ENCODE measurements at places on chromosomes 2 and 18.

GRCh38 chr2:27717070-27717795 lies 53.5 kb downstream of the SLC4A1AP start:
- no peak for DNase-seq

DNA sequence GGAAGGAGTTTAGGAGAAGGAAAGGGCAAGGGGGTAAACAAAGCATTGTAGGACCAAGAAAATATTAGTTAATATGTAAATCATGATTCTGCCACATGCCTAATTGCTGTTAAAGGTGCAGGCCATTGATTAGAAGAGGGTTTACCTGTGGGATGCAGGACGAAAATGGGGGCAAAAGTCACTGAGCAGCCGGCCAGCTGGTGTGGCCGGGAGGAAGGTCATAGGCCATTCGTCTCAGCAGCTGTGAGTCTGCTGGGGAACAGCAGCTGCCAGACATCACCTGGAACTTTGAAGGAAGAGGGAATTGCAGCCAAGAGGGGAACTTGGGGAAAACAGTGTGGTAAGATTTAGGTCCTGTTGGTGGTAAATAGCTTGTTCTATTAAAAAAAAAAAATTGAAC lies 184.4 kb downstream of the DYSF start:
- no peak for DNase-seq

DNA sequence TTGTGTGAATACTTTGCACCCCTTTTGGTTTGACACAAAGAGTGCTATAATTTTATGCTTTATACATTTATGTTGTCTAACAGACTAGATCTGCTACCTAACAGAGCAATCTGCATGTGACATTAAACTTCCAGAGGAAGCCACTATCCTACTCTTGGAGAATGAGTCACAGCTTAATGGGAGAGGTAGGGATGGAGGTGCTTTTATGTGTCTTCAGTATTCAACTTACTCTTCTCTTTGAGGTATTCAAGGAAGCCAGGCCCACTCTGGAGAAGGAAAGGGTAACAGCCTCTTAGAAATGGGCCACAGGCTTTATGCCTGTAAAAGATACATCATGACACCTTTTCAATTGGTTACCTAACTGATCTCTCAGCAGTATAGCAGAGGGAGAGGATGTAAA lies 85.8 kb upstream of the NEUROD1 start:
- DNase-seq = no peak

DNA sequence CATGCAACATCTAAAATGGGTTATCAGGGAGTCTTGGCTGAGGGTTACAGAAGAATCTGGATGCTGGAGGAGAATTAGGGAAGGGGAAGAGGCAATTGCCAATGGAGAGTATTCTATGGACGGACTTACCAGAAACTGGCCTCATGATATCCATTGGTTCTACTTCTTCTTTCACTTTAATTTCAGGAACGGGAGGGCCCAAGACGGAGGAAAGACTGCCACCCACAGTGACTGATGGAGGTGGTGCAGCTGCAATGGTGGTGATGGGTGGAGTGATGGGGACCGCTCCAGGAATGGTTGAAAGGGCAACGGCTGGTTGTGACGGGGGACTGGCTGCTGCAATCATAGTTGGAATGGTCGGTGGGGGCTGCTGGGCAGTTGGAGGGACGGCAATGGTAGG lies 69.1 kb upstream of the AMMECR1L start:
- no peak for DNase-seq

GRCh38 chr2:68290901-68291300 lies 28.8 kb downstream of the CNRIP1 start:
- no peak for DNase-seq

DNA sequence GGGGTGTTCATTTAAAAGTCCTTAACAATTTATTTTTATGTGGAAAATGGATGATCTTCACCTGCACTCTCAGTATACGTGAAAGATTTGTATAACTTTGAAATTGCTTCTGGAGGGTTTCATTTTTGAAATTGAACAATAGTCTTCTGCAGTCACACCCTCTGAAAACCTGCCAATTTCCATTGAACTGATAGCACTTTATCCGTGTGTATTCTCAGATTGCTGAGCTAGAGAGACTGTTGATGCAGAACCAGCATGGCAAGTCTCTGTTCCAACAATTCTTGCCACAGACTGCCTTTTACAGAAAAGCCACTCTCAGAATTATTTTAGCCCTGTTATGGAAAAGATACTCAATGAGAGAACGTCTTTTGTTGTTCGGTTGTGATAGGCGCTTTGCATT lies 6.6 kb upstream of the GULP1 start:
- DNase-seq = no peak

- no peak for DNase-seq
Measured at GRCh38 chr2:169644173-169644572, 50.0 kb downstream of the CFAP210 start.

DNA sequence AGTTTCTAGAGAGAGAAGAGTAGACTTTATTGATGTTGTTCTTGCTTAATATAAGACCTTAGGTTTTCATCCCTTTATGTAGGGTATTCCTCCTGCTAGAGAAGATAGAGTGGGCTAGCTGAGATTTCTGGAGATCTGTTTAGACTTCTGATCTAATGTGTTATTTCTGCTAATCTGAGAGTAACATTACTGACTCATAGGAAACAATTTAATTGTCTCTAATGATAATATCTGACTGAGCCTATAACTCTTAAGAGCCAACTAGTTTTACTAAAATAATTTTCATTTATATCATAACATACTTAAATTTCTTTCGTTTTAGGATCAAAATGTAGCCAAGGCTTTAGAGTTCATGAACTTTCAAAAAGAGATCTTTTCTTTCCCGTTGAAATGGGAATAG lies 618.7 kb upstream of the ZEB2 start:
- DNase-seq = no peak

GRCh38 chr18:12819841-12820240 lies 64.2 kb downstream of the PTPN2 start:
- no peak for DNase-seq

GRCh38 chr2:137672989-137673552 lies 291.2 kb upstream of the HNMT start:
- no peak for DNase-seq

DNA sequence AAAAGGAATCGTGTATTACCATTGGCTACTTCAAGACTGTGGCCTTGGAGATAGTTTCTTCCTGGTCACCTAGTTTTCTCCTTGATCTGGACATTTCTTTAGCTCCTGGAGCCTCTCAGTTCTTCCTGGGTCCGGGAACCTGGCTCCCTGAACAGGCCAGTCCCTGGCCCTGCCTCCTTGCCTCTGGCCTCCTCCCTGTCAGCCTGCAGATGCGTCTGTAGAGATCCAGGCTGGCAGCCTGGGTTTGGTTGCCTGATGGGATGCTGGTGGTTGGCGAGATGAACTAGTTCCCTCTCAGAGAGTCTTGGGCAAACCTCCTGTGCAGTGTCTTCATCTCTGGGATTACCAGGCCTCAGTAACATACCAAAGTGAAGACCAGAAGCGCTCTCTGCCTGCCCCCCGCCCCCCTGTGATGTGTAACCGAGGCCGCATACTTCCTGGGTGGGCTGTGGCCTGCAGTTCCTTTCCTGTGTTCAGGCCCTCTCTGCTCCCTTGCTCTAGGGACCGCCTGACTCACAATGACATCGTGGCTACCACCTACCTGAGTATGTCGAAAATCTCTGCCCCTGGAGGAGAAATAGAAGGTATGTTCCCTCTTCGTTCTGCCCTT lies 85.4 kb downstream of the DYSF start:
- no peak for DNase-seq

DNA sequence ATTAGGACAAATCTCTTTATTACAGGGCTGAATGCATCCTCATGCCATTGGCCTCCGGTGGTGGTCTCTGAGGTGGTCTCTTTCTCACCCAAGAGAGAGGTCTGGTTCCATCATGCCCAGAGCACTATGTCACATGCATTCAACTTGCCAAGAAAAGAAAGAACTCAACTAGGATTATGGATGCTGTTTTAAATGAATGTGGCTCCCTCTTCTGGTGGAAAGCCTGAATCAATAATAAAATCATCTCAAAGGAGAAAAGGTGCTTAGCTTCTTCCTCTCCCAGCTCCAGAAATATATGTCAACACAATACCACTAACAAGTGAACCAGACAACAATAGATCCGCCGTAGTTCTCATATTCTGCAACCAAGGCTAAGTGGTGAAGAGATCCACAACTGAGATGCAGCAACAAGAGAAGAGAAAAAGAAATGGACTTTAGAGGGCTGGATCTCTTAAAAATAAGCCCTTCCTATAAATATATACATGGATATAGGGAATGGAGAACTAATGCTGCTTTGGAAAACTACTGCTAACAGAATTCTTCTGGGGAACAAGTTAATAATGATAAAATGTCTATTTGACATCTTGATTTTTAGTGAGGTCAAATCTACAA lies 396.8 kb downstream of the NCKAP5 start:
- DNase-seq = no peak

DNA sequence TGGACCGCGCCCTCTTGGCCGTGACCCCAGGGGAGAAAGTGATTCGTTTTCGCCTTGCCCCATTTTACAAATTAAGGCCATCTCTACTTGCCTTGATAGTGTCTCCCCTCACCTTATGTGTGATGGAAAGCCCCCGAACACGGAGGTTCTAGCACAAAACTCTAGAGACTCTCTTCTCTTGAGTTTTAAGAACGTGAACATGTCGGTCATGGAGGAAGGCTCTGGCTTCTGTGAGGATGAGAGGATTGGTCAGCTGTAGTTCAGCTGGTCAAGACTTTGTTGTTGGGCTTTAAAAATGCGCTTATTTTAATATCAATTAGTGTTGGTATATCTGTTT lies 828 bp downstream of the DYNC1I2 start:
- DNase-seq = no peak

DNA sequence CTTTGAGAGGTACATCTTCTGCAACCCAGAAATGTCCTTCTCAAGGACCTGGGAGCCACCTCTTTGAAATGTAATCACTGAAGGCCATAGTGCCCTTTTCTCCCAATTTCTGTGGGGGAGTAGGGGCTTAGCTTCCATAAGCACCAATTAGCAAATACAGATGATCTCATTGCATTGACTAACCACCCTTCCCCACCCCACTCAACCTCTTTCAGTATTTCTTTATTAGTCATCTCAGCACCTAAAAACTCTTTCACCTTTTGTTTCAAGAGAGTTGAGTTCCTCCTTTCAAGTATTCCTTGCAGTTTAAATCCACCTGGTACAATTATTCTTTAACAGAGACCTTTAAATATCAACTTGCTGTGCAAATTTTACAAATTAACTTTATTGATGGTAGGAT lies 1011.8 kb upstream of the CDH2 start:
- no peak for DNase-seq

- no peak for DNase-seq
Measured at GRCh38 chr18:30556112-30556511, 486.4 kb downstream of the DSC3 start.

GRCh38 chr18:26863921-26864497 lies 1.5 kb downstream of the AQP4 start:
- DNase-seq = no peak

GRCh38 chr2:232200195-232200594 lies 178.4 kb upstream of the ALPP start:
- no peak for DNase-seq

GRCh38 chr2:103875131-103875530 lies 978.8 kb upstream of the POU3F3 start:
- no peak for DNase-seq

GRCh38 chr18:8536922-8537321 lies 72.3 kb upstream of the RAB12 start:
- DNase-seq = no peak

GRCh38 chr2:190444976-190445375 lies 36.8 kb downstream of the MFSD6 start:
- no peak for DNase-seq

- no peak for DNase-seq
Measured at GRCh38 chr2:168712053-168712452, 90.4 kb upstream of the NOSTRIN start.

Data from C1 segment of cervical spinal cord (tissue), 14 donors.